Subcutaneous adipose tissue (tissue), 4 donors: ENCODE measurements at places on chromosomes 12 and 14. TPM values are rescaled to one million over a fixed set of nuclear protein-coding genes. Genes with fewer than 3 reads are reported as not detected.

GALNT8 gene
- total RNA-seq: 0.33 TPM

ZNF641 gene
- total RNA-seq: 17.3 TPM

TMEM63C gene
- not detected for total RNA-seq

HNF1A gene
- not detected for total RNA-seq
